ENCODE measurements at places on chromosomes 3 and 15.

- DNase-seq: no peak
Measured at GRCh38 chr15:31905054-31905453, 125.3 kb upstream of the CHRNA7 start.

- peak; percentile 41 for DNase-seq
Measured at GRCh38 chr15:90201130-90201943, at the start of gene SEMA4B. Gene SEMA4B, plus strand, starts transcription at chr15:90201330. Its CDS starts 249 bp downstream, at chr15:90201579.

- DNase-seq: no peak
Measured at GRCh38 chr3:148823026-148823425, 4.6 kb upstream of the CPB1 start.

DNA sequence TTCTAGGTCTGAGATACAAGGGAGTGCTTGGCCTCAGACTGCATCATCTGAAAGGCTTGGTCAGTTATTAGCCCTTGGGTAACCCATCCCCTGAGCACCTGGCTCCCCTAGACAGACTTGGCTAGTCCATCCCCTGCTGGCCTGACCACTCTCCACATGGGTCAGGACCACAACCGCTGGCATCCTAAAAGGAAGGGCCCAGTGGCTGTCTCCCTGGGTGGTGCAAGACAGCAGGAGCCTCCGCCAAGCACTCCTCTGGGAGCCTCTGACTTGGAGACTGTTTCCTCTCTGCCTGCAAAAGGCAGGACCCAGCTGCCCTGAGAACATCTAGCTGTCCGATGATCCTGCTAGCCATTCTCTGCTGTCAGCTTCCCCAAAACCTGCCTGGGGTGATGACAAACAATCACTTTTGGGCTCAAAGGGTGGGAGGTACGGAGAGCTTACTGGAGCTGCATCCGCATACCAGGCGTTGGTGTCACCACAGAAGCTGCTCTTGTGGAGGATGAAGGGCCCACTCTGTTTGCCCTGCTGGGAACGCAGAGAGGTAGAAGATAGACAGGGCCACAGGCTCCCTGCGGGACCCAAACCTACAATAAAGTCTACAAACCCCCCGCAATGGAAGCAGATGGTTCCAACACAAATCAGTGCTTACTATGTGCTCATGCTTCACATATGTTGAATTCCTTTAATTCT is 108.0 kb upstream of the PRR20G start:
- no peak for DNase-seq

- DNase-seq: no peak
Measured at GRCh38 chr15:37037071-37037655, 63.2 kb downstream of the MEIS2 start.

DNA sequence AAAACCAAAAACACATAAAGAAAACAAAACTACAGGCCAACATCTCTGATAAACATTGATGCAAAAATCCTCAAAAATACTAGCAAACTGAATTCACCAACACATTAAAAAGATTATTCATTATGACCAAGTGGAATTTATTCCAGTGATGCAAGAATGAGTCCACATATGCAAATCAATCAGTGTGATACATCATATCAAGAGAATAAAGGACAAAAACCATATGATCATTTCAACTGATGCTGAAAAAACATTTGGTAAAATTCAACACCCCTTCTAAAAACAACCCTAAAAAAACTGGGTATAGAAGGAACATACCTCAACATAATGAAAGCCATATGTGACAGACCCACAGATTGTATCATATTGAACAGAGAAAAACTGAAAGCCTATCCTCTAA is 265.6 kb upstream of the DCBLD2 start:
- no peak for DNase-seq

- no peak for DNase-seq
Measured at GRCh38 chr3:3552761-3553160, 246.5 kb upstream of the LRRN1 start.

DNA sequence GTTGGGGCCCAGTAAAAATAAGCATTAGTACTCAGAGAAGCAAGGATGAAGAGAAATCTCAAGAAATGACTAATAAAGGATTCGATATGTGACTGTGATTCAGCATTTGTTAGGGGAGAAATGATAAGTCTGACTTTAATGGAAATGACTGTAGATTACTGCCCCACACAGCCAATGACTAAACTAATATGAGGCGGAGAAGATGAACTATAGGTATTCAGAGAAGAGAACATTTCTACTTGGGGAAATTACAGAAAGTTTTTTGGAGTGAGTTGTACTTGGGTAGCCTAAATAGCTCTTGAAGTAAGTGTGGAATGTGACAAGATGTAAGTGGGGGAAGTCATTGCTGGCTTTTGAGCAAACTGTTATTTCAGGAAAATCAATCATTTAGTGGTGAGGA is 380.0 kb downstream of the PDCD6IP start:
- no peak for DNase-seq

DNA sequence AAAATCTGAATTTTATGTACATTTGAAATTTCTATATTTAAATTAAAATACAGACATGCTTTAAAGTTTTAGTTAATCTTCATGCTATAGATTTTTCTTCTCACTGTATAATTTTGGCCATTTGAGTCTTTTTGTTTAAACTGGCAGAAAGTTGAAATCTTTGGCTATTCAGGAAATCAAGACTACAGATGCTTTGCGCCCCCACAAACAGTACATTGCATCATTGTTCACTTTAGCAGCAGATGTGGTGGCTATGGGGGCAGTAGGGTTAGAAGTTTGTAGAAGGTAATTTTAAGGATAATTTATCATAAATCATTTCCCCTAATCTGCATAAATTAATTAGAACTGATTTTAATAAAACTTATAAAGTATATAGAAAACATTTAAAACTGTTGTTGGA is 20.9 kb downstream of the SPPL2A start:
- no peak for DNase-seq

DNA sequence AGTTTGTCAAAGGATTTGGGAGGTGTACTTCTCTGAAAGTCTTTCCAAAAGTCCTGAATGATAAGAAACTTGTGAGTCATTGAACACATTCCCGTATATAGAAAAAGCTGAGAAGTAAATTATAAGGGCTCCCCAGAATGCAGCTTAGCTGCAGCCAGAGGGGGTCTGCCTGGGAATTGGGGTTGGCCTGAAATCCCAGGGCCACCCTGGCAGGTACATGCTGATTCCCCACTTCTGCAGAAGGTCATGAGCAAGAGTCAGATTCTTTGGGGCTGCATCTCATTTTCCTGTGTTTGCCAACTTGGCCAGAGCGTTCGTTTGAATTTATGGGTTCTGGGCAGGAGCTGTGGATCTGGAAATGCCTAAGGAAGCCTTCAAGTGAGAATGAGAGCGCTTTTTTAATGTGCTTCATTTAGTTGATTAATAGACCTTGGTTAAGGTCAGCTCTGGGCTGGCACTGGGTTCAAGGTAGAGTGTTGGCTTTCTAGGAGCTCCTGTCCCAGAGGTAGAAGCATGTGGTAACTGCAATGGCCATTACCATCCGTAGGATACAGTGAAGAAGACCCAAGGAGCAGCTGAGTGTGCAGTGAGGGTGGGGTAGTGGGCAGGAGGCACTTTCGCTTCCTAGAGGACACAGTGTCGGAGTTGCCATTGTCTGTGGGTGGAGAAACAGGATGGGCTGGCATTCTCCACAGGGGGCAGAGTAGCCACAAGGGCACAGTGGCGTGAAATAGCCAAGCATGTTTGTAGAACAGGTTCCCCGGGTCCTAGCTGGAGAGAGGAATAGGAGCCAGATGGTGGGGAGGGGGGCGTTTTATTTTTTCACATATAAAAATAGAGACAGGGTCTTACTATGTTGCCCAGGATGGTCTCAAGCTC is 3.2 kb downstream of the SLC6A6 start:
- DNase-seq: no peak

DNA sequence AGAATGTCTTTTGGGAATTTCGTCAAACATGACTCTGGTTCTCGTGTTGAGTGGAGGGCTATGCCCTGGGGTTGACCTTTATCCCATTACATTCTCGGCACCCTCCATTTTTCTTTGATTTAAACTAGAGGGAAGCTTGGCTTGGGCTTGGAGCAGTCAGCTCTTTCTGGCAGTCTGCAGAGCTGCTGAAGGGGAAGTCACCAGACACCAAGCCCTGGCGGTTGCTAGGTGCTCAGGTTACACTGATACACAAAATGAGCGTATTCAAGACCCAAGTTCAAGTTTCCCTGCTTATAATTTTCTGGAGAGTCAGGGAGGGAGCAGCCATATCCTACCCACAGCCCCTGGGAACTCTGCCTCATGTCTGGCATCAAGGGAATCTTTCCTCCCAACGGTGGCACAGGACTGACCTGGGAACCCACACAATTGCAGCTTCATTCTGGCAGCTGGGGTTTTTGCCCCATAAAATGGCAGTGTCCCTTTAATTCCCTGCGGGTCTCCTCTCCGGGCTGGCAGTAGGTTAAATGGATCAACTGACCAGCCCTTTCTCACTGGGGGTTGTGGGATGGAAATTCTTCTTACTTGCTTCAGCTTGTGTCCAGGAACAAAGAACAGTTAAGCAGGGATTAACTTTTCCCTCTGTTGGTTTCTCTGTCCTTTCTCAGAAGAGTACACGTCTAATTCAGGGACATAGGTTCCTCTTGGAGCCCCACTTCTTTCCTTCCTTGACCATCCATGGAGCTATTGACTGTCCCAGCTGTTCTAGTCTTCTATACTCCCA is 110.0 kb upstream of the DLG1 start:
- DNase-seq: no peak

DNA sequence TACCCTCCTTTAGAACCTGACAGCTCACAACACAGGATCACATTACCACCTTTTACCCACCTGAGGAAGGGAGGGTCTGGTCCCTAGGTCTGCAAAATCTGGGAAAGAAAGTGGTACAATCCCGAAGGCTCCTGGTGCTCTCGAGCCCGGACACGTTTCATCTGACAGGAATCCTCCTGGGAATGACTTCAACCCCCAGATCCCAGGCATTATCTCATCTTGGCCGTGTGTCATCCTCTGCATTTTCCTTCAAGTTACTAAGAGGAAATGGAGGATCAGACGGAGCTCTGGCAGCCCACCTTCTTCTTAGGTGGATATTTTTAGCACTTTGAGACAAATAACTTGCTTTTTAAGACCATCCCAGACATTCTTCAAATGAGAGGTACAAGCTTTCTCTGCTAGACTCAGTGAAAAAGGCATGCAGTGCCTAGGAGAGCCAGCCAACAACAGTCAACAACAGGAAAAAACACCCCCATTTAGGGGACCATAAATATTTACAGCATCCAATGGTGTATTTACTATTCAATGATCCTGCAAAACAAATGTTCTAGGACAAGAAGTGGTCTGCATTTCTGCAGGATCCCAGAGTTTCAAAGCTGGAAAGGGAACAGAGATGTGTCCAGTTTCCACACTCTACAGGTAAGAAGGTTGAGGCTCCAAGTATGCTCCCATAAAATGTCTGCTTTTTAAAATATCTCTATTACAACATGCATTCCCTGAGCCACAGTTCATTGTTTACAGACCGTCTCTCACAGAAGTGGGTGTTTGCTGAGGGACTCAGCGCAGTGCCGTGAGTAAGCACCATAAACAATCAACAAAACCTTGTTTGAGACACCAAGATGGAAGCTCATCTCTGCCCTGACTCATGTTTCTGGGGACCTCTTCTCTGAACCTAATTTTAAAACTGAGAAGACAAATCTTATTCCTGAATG is 38.3 kb upstream of the ARHGEF3 start:
- no peak for DNase-seq

GRCh38 chr15:67878712-67879206 is 38.9 kb upstream of the RNU6-1 start:
- DNase-seq: no peak

GRCh38 chr3:133970339-133970738 is 59.4 kb downstream of the SLCO2A1 start:
- no peak for DNase-seq

GRCh38 chr15:98375513-98376340 is 272.6 kb upstream of the IGF1R start:
- DNase-seq: no peak

- no peak for DNase-seq
Measured at GRCh38 chr3:187327845-187328244, 36.3 kb upstream of the MASP1 start.

DNA sequence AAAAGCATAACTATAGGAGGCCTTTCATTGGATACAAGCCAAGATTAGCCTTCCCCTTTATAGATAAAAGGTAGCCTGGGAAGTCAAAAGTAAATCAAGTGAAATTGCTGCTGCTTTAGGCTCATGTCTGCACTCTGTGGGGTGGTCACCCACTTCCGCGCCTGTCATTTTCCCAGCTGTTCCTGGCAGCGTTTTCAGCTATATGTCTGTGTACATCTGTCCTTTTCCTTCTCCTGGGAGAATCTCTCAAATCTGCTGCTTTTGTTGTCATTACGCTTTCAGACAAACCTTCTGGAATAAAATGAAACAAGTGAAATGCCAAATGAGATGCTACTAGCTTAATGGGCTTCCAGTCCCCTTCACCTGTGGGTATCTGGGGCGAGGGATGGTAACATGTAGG is 211.8 kb downstream of the MCTP2 start:
- no peak for DNase-seq

DNA sequence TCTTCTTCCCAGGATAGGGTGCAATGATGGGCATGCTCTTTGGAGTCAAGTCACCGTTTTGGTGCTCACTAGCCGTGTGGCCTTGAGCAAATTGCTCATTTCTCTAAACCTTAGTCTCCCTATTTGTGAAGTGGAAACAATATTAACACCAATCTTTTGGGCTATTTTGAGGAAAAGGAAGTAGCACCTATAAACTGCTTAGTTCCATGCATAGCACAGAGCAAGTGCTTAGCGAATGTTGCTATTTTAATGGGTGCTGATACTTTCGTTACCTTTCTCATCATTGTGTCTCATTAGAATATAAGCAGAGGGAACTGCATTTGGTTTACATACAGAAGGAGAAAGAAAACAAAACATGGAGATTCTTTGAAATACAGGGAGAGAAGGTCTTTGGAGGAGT is 66.1 kb downstream of the BOC start:
- no peak for DNase-seq

DNA sequence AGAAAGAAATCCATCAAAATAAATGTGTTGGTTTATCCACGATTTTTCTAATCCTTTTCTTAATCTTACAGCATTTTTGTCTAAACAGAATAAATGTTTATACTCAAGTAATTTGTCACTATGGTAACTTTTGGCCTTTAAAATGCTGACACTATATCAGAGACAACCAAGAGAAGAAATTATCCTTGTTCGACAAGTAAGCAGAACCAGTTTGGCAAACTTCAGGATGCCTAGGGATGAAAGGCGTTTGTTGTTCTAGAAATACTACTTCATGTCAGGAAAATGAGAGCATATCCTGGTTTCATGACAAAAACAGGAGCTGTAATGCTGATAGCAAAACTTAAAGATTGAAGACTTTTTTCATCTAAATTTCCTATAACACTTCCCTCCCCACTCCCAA is 308.0 kb upstream of the ATP11B start:
- DNase-seq: no peak

Measured in stimulated activated CD8-positive, alpha-beta memory T cell treated with anti-CD3 and anti-CD28 coated beads, Interleukin-7, amount 100 ng/mL, for 1 hour (primary cell).